ENCODE measurements at places on chromosomes 13 and 19.
A peak's percentile ranks its signal among the peaks of the same experiment; 100 is the strongest.

DNA sequence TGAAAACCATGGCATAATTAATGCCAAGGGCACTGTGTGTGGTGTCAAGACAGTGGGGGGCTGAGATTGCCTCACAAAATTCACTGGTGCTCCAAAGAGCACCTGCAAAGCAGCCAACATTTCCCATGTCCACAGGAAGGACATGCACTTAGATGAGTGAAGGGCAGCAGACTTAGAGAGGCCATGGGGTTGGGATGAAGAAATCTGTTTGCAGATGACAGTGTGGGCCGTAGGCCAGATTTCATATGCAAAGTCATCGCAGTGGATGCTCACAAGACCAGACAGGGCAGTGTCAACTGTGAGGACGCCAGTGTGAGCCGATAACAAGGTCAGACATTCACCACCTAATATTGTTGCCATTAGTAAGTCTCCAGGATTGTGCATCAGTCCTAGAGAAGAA lies 773.4 kb downstream of the EFNB2 start:
- no peak for DNase-seq

DNA sequence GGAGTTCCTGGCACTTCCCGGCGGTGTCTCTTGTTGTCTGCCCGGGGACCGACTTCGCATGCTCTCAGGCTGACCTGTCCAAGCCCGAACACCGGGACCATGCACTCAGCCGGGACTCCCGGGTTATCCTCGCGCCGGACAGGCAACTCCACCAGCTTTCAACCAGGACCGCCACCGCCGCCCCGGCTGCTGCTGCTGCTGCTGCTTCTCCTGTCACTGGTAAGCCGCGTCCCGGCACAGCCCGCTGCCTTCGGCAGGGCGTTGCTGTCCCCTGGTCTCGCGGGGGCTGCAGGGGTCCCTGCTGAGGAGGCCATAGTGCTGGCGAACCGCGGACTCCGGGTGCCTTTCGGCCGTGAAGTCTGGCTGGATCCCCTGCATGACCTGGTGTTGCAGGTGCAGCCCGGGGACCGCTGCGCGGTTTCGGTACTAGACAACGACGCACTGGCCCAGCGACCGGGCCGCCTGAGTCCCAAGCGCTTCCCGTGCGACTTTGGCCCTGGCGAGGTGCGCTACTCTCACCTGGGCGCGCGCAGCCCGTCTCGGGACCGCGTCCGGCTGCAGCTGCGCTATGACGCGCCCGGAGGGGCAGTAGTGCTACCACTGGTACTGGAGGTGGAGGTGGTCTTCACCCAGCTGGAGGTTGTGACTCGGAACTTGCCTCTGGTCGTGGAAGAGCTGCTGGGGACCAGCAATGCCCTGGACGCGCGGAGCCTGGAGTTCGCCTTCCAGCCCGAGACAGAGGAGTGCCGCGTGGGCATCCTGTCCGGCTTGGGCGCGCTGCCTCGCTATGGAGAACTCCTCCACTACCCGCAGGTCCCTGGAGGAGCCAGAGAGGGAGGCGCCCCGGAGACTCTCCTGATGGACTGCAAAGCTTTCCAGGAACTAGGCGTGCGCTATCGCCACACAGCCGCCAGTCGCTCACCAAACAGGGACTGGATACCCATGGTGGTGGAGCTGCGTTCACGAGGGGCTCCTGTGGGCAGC lies 661 bp downstream of the FREM2 start:
- no peak for DNase-seq

- DNase-seq = no peak
These were observed 618 bp downstream of the THSD8 start for GRCh38 chr19:12802267-12803106.

GRCh38 chr19:4108767-4109625 lies 14.9 kb downstream of the MAP2K2 start:
- DNase-seq = no peak

GRCh38 chr13:22665506-22665905 lies 515.3 kb upstream of the SGCG start:
- DNase-seq = no peak

- DNase-seq = no peak
These were observed 3.1 kb upstream of the GTF3A start for GRCh38 chr13:27421101-27421871.

- no peak for DNase-seq
These were observed 19.2 kb downstream of the SBNO2 start for GRCh38 chr19:1154731-1155351.

DNA sequence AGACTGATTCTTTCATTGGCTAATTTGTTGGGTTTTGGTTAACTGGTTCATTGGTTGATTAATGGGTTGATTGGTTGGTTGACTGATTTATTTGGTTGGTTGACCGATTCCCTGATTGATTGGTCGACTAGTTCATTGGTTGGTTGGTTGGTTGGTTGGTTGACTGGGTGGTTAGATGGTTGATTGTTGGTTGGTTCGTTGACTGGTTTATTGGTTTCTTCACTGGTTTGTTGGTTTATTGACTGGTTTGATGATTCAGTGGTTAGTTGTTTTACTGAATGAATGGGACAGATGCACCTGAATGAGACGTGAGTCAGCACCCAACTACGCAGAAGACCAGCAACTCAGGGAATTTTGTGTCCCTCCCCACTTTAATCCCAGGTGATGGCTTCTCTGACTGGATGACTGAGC lies 2.7 kb upstream of the NUP62 start:
- no peak for DNase-seq

DNA sequence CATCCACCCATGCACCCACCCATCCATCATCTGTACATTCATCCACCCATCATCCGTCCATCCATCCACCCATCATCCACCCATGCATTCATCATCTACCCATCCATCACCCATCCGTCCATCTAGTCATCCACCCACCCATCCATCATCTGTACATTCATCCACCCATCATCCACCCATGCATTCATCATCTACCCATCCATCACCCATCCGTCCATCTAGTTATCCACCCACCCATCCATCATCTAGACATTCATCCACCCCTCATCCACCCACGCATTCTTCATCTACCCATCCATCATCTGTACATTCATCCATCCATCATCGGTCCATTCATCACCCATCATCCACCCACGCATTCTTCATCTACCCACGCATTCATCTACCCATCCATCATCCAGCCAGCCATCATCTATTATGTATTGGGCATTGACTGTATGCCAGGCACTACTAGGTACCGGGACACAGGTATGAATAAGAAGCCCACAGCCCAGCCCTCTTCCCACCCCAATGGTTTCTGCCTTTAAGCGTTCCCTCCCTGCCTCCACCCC lies 16.7 kb upstream of the GALP start:
- DNase-seq = no peak

DNA sequence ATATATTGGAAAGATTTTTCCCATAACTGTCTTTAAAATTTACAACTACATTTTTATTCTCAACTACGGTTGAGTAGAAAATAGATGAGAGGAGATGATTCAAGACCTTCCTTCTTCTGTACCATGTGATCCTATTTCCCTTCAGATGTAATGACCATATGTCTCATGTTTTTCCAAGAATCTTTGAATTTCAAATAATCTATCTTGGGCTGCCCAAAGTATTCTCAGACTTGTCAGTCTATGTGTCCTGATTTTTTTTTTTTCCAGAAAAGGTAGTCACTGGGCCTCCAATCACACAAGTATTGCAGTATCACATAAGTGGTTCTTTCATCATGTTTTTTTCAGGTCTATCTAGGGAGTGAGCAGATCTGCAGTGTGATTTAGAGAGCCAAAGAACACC lies 392.4 kb downstream of the RFC3 start:
- DNase-seq = no peak

- peak; percentile 36 for DNase-seq
These were observed 538 bp downstream of the ZNF428 start for GRCh38 chr19:43618921-43619261.

GRCh38 chr13:26460648-26461047 lies 96.8 kb upstream of the WASF3 start:
- DNase-seq = no peak

- no peak for DNase-seq
These were observed 76.9 kb downstream of the TNFSF13B start for GRCh38 chr13:108346376-108346775.

DNA sequence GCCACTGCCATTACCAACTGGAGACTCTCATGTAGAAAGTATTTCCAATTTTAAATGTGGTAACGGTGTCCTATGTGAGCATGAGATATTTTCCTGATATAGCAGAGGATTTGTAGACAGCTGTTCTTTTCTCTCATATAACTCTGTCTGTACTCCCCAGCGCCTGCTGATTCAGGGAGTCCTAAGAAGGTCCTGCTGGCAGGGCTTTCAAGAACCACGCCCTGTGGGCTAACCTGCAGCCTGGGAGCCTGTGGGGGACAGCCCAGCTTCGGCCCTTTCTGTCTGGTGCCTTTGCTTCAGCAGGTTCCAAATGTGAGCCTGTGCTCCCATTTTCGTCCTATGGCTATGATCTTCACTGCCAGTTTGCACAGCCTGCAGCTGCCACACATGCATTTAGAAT lies 316.8 kb downstream of the ATP8A2 start:
- DNase-seq = no peak

DNA sequence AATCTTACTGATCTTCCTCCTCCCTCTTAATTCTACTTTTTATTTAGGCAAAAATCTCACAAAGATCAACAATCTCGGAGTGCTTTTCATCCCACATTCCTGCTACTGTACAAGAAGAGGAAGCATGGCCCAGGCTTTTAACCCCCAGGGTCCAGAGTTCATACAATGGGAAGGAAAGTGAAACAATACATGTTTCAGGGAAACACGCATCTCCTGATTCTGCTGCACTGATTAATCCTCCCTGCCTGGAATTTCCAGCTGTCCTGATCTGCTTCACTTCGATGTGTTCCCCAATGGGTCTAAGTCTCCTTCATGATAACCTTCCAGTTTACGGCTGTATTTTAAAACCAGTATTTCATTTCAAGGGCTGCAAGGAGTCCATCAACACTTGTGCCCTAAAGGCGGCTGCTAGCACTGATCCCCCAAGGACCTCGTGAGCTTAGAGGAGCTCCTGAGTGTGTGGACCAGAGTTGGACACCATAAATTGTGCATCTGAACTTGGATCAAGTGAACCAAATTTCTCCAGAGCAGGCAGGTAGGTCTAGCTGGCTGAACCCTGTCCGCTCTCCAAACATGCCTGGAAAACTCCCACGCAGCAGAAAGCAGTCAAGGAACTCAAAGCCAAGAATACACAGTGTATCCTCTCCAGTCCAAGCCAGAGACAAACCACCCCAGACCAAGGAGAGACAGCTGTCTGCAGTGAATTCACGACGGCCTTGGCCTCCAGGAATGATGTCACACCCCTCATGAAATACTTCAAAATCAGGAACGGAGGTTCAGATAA lies 44.3 kb downstream of the COL4A1 start:
- DNase-seq = no peak

- no peak for DNase-seq
These were observed 266.3 kb downstream of the PCDH20 start for GRCh38 chr13:61149331-61149730.

GRCh38 chr13:94061301-94061700 lies 418.2 kb downstream of the DCT start:
- DNase-seq = no peak

- no peak for DNase-seq
These were observed 1.2 kb downstream of the CELF5 start for GRCh38 chr19:3225677-3226093.

DNA sequence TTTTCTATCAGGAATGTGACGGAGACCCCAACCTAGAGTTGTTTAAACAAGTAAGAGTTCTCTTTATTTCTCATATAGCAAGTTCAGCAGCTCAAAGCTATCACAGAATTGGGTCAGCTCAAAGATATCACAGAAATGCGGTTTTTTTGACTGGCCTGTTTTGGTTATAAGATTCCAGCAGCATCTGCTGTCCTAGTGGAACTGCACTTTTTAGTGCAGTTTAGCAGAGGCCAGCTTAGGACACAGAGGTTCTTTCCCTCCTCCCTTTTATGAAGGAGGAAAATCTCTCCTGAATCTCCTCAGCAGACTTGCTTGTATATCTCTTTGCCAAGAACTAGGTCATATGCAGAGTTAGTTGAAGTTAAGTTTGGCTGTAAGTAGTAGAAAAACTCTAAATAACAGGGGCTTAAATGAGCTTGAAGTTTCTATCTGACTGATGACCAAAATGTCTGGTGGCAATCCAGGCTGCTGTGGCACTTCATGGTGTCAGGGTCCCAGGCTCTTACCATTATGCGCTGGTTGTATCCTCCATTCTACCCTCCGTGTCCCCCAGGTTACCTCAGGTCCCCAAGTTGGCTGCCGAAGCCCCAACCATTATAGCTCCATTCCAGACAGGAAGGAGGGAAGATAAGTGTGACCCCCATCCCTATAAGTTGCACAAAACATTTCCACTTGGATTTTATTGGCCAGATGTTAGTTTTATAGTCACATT lies 6.6 kb downstream of the PPP2R1A start:
- DNase-seq = no peak

All from HS-27A (cell line).